ENCODE measurements at places on chromosomes 13 and 19.

- no peak for DNase-seq
Observed at GRCh38 chr19:27828829-27829228, 1384.1 kb downstream of the UQCRFS1 start.

DNA sequence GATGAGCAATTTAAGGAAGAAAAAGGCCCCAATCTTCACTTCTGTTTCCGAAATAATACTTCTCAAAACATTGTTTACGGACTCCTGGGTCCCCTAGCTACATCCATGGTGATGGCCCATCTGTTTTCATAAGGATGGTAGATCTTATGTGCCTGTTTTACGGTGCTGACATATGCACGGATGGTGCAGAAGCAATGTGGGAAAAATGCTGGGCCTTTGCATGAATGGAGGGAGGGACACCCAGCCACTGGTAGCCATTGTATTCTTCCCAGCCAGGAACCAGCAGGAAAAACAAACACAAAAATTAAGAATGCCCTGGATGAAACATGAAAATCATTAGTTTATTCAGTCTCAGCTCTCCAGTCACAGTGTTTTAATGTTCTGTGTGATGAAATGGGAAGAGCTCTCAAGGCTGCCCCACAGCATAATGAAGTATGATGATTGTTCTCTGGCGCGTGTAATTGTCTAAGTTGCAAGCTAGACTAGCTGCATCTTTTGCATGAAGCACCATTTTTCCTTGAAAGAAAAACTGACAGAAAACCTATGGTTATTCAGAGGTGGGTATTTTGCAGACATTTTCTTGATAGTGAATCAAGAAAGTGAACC lies 1201.1 kb upstream of the SLC10A2 start:
- no peak for DNase-seq

DNA sequence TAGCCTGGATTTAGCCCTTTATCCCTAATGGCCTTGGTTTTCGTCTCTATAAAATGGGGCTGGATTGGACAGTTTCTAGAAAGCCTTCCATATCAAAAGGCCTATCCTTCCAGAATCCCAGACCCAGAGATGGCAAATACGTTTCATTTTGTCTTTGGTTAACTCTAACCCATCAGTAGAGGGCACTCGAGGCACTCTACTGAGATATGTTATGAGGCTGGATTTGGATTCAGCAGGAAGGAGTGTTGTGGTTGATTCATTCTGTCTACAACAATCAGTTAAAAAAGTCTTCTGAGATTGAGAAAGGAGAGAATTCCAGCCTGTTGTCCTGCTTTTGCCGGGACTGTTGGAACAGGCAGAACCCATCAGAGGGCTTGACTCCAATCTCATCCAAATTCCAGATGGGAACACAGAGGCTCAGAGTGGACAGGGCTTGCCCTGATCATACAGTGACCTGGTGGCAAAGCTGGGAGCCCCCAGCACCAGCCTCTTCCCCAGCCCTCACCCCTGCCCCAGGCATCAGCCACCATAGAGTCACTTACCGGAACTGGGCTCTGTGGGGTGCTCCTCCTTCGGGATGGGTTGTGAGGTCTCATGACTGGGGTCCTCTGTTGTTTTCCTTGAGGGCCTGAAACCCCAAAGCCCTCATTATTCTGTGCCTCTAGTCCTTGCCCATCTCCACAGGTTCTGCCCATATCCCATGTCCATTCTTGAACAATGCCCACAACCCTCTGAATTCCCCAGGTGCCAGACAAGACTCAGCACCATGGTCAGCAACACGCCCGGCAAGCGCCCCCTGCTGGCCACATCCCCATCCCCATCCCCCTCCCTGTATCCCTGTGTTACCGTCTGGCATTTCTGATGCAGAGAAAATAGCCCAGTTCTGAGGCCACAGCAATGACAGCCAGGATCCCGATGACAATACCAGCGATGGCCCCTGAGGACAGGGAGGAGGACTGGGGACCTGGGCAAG lies 12.3 kb upstream of the ZNF180 start:
- no peak for DNase-seq

DNA sequence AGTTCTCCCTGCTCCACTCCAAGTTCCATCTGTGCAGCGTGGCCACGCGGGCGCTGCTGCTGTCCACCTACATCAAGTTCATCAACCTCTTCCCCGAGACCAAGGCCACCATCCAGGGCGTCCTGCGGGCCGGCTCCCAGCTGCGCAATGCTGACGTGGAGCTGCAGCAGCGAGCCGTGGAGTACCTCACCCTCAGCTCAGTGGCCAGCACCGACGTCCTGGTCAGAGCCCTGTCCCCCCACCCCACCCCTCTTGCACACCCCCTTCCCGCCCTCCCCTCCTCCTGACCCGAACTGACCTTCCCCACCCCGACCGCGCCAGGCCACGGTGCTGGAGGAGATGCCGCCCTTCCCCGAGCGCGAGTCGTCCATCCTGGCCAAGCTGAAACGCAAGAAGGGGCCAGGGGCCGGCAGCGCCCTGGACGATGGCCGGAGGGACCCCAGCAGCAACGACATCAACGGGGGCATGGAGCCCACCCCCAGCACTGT lies 11.6 kb downstream of the FUZ start:
- DNase-seq = no peak

DNA sequence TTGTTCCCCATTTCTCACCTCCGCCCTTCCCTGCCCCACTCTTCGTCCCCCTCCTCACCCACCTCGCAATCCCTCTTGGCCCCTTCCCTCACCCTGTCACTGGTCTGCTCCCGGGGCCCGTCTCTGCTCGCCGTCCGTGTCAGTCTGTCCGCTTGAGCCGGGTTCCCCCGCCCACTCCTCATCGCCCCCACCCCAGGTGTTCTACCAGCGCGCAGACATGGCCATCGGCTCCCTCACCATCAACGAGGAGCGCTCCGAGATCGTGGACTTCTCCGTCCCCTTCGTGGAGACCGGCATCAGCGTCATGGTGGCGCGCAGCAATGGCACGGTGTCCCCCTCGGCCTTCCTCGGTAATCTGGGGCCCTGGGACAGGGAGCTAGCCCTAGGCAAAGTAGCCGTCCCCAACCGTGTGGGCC lies 22.3 kb downstream of the GRIN2D start:
- DNase-seq = no peak

DNA sequence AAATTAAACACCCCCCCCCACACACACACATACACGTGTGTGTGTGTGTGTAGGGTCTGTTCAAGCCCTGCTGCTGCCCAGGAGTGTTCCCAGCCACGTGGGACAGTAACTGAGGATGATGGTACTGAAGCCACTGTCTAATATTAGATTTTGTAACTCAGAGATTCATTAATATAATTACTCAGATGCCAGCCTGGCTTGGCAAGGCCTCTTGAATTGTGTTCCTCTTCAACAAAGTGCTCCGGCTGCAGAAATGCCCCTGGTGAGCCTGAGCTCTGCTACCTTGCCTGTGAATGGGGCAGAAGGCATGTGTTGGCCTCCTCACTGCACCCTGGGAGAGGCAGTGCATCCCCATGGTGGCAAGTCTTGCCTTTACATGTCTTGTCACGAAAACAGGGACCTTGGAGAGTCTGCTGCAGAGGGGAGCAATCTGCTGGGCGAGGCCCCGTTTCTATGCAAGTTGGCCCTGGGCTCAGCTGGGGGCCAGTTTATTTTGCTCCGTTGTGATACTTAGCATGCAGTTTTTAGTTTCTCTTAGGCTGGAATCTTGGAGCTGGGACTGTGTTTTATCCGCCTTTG lies 44.0 kb downstream of the NFIX start:
- no peak for DNase-seq

DNA sequence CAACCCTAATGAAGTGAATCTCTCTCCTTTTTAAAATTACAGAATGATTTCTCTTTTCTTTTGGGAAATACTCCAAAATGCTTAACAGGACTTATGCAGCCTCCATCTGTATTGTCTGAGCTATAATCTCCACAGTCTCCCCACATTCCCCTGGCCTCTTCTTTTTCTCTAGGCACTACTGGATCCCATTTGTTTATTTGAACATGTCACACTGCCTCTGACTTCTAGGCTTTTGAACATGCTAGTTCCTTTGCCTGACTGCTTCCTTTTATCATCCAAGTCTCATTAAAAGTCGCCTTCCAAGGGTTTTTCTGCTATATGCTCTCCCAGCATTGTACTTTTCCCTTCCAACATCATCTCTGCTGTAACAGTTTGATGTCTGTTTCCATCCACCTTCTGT lies 548.7 kb downstream of the PCDH9 start:
- DNase-seq = no peak

- no peak for DNase-seq
Observed at GRCh38 chr13:27293873-27294515, 23.4 kb downstream of the RASL11A start.

GRCh38 chr13:110605132-110605531 lies 10.2 kb upstream of the NAXD start:
- no peak for DNase-seq

- no peak for DNase-seq
Observed at GRCh38 chr13:33409673-33410510, 124.3 kb upstream of the STARD13 start.

GRCh38 chr13:51728972-51729371 lies 75.0 kb downstream of the DHRS12 start:
- no peak for DNase-seq

- DNase-seq = no peak
Observed at GRCh38 chr19:36182612-36183244, 30.5 kb upstream of the COX7A1 start.

- no peak for DNase-seq
Observed at GRCh38 chr19:44582581-44583265, 30.6 kb upstream of the IGSF23 start.

- DNase-seq = no peak
Observed at GRCh38 chr13:23159205-23159759, 21.5 kb upstream of the SGCG start.

DNA sequence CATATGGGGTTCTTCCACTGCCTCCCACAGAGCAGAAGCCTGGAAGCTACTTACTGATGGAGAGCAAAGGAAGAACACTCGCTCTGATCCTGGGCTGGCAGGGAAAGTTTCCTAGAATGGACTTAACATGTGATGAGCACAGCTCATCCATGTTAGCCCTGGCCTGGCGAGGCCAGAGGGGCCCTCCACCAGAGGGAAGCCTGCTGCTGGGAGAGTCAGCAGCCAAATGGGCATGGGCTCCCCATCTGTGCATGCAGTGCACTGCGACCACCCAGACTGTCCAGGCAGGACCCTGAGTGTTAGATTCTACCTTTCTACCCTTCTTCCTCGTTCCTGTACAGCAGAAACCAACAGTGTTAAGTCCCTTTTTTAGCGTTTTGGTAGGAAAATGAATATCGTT lies 8.9 kb downstream of the HNRNPUL1 start:
- no peak for DNase-seq

GRCh38 chr13:101150998-101151397 lies 265.3 kb downstream of the NALCN start:
- no peak for DNase-seq

DNA sequence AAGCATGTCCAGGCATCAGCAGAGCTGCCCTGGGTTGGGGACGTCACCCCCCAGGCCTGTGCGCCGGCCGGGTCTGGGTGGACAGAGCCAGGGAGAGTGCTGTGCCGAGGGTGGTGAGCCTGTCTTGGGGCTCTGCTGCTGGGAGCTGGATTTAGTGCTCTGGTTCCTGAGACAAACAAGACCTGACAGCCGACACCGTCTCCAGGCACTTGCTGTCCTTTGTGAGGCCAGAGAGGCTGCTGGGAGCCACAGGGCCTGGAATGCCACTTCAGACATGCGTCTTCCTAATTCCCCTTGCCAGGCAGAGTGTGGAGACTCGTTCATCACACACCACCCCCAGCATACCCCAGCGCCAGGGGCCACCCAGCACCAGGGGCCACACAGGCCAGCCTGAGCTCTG lies 165.8 kb downstream of the KDM4B start:
- no peak for DNase-seq

GRCh38 chr19:10209315-10209714 lies 14.6 kb upstream of the DNMT1 start:
- no peak for DNase-seq

DNA sequence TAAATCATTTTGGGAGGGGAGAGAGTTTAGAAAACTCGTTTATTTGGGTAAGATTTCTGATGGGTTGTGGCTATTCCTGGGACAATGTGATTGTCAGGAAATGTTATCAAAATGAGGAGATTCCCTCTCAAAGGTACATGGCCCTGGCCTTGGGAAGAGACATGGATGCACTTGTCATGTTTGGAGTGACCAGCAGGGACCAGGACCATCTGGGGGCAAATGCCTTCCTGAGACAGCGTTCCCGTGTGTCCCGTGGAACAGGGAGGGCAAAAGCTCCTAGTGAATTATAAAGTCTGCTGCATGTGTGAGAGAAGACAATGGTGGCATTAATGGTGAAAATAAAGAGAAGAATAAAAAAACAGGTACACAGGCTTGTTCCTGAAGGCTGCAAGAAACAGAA lies 317.3 kb downstream of the ZNF536 start:
- DNase-seq = no peak

GRCh38 chr13:111060237-111060919 lies 54.7 kb upstream of the ARHGEF7 start:
- no peak for DNase-seq

DNA sequence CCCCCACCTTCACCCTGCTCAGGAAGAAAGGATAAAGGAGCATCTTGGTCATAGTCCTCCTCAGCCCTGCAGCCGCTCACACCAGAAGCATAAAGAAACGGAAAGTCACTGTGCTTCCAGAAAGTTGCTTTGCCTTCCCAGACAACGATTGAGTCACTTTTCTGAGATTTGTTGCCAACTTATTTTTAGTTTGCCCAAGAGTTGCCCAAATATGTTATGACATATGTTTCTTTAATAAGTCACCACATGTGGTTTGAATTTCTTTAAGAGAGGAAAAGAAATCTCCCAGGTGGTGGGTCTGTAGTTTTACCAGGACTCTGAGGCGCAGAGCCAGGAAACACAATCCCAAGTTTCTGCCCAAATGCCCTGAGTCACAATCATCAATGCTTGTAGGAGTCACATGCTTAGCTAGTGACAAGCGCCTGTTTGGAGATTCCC lies 63.4 kb upstream of the LRCH1 start:
- no peak for DNase-seq

DNA sequence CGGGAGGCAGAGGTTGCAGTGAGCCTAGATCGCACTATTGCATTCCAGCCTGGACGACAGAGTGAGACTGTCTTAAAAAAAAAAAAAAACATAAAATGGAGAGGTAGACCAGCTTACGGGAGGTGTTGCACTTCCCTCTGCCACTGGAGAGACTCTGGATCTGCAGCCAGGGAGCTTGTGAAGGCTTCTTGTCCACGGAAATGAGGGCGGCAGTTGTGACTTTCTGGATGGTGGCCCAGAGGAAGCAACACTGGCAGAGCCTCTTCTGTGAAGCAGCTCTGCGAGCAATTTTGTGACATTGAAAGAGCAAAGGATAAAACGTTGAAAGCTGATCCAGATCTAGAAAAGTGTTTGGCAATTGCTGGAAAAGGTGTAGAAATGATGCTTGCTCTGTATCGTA lies 10.4 kb downstream of the SPINT2 start:
- no peak for DNase-seq

DNA sequence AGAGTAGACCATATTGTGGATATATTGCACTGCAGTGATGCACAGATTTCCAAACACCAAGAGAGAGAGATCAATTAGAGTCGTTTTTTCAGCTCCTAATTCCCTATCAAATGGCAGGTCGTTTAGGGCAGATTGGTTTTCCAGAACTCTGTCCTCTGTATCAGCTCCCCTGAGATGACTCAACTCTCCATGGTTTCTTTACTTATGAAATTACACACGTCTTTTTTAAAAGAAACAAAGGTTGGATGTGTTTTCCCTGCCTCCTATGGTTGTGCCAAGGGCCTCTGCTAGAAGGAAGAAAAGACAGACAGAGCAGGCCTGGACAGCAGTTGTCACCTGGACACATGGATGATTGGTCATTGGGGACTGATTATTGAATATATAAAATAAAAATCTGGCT lies 478.1 kb upstream of the NBEA start:
- no peak for DNase-seq
